Mammary epithelial cell (primary cell): ENCODE measurements at places on chromosomes 6 and 20.

DNA sequence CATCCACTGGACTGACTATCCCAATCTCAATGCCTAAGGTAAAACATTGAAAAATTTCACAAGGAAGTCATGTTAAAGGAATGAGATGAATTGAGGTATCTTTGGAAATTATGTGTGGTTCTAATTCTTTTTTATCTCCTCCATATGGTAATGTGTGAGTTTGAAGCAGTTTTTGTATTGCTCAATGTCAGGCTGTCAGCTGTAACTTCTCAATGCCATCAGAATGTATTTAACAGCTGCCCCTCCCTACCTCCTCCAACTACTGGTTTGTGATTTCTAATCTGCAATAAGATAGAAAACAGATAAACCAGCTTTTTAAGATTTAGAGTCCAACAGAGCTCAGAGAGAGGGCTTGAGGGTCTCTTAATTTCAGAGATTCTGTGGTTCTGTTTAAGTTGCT is 1005.8 kb upstream of the ADGRB3 start:
- DNase-seq, result no peak

- no peak for DNase-seq
Observed at GRCh38 chr20:39939241-39939865, 749.7 kb downstream of the MAFB start.

GRCh38 chr6:41943456-41943855 is 1.8 kb upstream of the CCND3 start:
- no peak for DNase-seq

GRCh38 chr6:63584566-63584965 is 12.3 kb downstream of the LOC128125822 start:
- peak; percentile 28 for DNase-seq

GRCh38 chr20:39010496-39010895 is 48.4 kb downstream of the DHX35 start:
- DNase-seq, result no peak

DNA sequence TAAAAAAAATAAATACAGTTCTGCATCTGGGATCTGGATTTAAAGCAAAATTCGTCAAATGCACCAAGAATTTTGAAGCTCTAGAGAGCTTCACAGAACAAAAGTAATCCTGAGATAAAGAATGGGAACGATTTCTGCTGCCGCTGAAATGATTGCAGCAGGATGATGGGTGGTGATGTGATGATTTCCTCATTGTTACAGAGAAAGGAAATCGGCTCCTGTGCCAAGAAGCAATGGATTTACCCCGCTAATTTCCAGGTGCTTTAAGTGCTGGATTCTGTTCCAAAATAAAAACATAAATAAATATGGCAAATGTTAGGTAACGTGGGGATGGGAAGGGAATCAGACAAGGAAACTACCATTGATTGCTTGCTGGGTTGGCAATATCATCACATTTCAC is 1067.9 kb upstream of the MAP3K7 start:
- no peak for DNase-seq

GRCh38 chr6:14454473-14454775 is 336.9 kb downstream of the CD83 start:
- DNase-seq, result no peak

DNA sequence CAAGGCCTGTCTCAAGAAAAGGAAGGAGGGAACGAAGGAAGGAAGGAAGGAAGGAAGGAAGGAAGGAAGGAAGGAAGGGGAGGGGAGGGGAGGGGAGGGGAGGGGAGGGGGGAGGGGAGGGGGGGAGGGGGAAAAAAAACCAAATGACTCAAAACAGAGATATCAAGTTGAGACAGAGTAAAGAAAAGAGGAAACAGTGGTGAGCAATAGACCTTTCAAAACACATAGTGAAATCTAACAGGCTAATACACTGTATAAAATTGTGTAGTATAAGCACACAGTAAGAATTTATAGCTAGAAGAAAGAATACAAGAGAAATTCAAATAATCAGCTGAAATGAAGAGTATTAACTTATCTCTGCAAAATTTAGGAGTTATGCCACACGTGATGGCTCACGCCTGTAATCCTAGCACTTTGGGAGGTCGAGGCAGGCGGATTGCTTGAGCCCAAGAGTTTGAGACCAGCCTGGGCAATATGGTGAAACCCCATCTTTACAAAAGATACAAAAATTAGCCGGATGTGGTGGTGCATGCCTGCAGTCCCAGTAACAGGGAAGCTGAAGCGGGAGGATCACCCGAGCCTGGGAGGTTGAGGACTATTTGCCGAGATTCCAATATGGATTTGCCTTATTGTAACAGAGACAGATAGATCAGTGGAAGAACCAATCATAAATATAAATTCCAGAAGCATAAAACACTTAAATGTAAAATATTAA is 123.2 kb downstream of the PRND start:
- no peak for DNase-seq

GRCh38 chr20:564192-564591 is 20.6 kb upstream of the CSNK2A1 start:
- DNase-seq, result no peak

GRCh38 chr6:159616456-159616855 is 76.6 kb downstream of the SOD2 start:
- DNase-seq, result no peak

- DNase-seq, result peak; percentile 48
Observed at GRCh38 chr6:20402342-20403069, 827 bp downstream of the E2F3 start.

GRCh38 chr20:62557999-62558408 is 82.2 kb upstream of the GATA5 start:
- DNase-seq, result no peak

- DNase-seq, result no peak
Observed at GRCh38 chr20:32709632-32710121, 33.6 kb downstream of the COMMD7 start.

DNA sequence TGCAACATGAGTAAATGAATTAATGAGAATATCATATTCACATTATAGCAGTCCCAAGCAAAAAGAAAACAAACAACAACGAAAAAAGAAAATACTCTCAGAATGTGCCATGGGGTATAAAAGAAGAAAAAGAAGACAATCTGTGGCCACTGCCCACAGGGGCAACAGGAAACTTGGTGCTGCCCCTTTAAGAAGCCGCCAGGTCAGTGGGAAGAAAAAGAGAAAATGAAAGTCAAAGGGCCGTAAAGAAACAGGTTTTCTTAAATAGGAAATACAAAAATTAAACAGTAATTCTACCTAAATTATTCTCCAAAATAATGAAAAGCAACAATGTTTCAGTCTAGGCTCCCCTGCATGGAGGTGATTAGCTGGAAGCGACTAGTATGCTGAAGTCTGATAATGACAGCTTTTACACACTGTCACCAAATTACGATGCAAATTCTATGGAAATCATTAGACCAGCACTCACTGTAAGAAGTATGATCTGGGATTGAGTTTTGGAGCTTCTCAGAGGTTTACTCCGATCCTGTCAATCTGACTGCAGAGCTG is 23.6 kb downstream of the GMDS start:
- DNase-seq, result no peak

DNA sequence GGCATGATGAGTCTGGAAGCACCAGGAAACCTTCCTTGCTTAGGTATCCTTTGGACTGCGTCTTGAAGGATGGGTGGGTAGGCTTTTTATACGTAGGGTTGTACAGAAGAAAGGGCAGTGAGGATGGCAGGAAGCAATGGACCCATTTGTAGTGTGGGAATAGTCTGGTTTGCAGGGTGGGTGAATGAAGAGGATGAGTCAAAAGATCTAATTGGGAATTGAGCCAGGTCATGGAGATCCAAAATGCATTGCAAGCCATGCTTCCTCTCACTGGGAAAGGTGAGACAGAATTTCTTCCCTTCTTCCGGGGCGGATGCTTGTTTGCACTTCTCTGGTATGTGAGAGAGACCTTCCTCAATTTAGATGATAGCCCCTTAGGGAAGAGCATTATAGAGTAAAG is 10.1 kb upstream of the BTBD3 start:
- DNase-seq, result peak; percentile 71

GRCh38 chr6:66328200-66328599 is 621.2 kb upstream of the EYS start:
- DNase-seq, result no peak

DNA sequence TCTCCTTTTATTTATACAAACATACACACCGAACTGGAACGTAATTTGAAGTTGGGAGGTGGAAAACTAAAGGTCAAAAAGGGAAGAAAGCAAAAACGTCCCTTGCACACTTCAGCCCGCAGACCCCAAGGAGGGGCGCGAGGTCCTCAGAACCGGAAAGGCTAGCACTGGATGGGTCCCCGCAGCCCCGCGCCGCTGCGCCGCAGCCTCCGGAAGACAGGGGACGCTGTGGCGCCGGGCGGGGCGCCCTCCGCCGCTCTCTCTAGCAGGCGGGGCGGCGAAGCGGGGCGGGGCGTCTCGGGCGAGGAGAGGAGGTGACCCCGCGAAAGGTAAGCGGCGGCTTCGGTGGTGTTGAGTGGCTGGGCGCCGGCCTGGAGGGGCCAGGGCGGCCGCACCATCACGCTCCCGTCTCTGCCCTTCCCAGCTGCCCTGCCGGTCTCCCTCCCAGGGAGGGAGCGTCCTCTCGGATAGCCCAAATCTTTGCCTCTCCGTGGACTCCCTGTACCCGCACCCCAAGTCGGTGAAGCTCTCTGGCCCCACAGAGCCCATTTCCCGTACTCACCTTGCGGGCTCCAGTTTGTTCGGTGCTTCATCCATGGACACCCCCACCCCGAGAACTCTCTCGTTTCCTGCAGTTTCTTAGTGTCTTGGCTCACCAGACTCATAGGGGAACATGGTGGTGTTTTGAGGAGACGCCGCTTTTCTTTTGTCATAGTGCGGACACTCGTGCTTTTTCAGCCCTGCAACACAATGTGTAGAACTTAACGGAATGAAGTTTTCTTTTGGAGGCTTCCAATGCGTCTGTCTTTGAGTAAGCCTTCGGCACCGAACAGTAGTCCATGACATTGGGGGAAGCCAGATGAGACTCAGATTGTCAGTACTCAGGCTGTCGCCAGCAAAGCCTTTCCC is at the start of gene SMIM8:
TSS of gene SMIM8 (plus strand) at position 285 of the 909 bp plus-strand sequence. CDS start 14,444 bp downstream, outside the sequence.
- peak; percentile 81 for DNase-seq

DNA sequence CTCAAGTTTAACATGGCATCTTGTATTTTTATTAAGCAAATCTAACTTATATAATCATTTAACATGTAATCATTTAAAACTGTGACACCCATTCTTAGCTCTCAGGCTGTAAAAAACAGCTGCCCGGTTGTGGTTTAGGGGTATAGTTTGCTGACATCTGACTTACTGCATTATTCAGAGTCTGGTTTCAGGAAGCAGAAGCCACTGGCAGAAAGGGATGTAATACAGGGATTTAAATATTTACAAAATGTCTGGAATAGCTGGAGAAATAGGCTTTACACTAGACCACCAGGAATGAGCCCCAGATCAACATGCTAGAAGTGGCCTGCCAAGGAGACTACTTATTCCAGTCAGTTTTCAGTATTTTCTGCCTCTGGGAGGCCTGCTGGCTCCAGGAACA is 421.1 kb downstream of the CD109 start:
- DNase-seq, result no peak

DNA sequence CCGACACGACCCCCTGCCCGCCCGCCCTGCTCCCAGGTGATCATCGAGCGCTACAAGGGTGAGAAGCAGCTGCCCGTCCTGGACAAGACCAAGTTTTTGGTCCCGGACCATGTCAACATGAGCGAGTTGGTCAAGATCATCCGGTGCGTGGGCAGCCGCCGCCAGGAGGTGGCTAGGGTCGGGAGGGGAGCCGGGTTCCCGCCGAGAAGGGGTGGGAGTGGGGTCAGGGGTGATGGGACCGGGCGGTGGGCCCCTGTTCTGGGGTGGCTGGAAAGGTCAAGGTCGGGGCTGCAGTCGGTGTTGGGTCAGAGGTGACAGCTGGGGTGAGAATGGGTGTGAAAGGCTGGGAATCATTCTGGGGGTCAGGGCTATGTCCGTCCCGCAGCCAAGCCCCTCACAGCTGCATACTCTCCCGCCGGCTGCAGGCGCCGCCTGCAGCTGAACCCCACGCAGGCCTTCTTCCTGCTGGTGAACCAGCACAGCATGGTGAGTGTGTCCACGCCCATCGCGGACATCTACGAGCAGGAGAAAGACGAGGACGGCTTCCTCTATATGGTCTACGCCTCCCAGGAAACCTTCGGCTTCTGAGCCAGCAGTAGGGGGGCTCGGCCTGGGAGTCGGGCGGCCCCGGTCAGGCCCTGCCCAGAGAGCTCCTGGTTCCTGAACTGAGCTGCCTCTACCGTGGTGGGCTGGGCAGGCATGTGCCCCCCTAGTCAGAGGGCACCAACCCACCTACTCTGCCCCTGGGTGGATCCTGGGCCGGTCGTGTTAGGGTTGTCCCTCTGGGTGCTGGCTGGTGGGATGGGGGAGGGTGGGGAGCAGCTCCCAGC is 1.0 kb downstream of the MAP1LC3A start:
- DNase-seq, result no peak

DNA sequence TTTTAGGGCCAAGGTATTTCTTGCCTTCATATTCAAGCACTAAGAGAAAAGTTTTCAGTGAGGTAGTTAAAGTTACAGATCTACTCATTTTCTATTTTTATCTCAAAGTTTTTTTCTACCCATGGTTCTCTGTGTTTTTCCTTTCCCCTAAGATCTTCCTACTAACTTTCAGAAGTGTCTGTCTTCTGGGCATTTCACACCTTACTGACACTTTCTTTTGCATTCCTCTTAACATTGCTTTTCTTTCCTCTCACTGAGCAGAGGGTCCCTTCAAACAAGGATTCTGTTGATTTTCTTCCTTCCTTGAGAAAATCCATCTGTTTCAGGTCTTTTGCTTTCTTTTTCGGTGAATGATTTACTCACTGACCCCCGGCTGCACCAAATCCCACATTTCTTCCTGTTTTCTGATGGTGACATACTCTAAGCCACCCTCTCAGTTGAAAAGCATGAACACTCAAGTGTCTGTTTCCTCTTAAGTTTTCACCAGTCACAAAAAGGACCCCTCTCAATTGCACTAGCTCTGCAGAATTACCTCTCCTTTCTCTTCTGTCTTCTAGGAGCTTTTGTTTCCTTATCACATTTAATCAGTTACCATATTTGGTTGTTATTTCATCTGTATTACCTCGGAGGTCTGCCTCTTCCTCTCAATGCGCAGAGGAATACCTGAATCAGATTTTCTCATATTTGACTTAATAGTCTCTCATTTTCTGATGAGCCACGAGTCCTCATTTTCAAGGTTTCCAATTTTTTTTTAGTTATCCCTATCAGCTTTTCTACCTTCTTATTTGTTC is 73.5 kb upstream of the RNF217 start:
- DNase-seq, result no peak

DNA sequence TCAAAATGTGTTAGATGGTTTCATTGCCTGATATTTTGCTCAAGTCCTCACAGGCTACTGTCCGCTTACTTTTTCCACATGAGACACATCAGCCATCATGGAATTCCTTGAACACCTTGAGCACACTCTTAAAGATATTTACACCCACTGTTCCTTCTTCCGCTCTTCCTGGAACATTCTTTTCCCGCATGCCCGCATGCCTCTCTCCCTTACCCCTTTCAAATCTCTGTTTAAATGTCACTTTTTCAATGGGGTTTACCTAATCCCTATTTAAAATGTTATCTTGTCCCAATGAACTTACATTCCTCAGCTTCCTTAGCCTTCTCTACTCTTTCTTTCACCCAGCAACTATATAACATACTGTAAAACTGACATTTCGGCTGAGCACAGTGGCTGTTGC is 503.3 kb upstream of the PTCHD4 start:
- DNase-seq, result no peak

- DNase-seq, result peak; percentile 12
Observed at GRCh38 chr6:46850792-46851191, 57.6 kb downstream of the MEP1A start.

- no peak for DNase-seq
Observed at GRCh38 chr20:44541992-44542391, 20.1 kb upstream of the SERINC3 start.

- no peak for DNase-seq
Observed at GRCh38 chr6:49155316-49155715, 307.7 kb downstream of the MMUT start.
